ENCODE measurements at places on chromosomes 2 and 18.

DNA sequence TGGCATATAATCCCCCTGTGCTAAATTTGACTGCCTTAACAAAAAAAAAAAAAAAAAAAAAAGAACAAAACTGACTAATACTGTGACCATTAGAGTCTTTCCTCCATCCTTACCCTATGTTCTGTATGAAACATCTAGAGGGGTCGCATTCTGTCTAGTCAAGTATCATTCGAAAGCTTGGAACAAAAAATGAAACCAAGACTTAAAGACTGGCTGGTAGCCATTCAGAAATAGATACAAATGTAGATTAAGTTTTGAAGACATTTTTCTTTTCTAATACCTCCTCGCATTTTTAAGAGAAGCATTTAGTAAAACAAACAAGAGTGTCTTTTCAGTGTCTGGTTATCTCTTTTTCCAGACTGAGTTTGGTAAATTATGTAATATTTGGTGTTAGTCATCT is 66.7 kb downstream of the SPATS2L start:
- DNase-seq = no peak

GRCh38 chr2:74862020-74862964 is 28.4 kb downstream of the HK2 start:
- no peak for DNase-seq

DNA sequence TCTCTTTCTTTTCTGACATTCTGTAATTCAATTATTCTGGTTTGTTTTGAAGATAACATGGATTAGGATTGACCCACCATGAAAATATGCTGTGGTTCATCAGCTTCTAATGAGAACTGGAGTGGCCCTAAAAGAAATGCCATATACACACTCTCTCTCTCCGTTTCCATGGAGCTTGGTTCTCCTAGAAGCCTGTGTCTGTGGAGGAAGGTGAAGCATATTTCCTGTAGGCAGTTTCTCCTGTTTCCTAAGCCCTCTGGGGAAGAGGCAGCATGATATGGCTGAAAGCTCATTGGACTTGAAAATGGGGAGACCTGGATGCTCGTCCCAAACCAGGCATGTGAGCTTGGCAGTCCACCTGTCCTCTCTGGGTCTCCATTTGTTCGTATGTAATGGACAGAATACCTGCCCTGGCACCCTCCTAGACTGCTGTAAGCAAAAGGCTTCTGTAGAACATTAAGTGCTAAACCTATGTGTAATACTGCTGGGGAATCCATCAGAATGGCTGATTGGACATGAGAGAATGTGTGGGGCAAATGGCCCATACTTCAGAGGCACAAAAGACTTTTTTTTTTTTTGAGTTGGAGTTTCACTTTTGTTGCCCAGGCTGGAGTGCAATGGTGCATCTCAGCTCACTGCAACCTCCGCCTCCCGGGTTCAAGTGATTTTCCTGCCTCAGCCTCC is 75.3 kb upstream of the PPP1CB start:
- no peak for DNase-seq

DNA sequence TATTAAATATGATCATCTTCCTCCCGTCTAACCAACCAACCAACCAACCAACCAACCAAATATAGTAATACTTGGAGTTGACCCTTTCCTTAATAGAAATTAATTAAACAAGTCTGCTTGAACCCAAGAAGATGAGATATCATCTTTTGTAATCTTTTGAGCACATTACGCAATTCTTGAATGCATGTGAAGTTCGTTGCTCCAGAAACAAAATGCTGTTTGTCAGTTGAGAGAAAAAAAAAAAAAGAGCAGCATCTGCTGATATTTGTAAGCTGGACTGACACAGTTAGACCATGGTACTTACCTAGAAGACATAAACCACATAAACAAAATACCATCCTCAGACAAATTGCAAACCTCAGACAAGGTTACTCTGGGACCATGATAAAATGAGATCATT is 9.2 kb upstream of the SERPINB2 start:
- no peak for DNase-seq

DNA sequence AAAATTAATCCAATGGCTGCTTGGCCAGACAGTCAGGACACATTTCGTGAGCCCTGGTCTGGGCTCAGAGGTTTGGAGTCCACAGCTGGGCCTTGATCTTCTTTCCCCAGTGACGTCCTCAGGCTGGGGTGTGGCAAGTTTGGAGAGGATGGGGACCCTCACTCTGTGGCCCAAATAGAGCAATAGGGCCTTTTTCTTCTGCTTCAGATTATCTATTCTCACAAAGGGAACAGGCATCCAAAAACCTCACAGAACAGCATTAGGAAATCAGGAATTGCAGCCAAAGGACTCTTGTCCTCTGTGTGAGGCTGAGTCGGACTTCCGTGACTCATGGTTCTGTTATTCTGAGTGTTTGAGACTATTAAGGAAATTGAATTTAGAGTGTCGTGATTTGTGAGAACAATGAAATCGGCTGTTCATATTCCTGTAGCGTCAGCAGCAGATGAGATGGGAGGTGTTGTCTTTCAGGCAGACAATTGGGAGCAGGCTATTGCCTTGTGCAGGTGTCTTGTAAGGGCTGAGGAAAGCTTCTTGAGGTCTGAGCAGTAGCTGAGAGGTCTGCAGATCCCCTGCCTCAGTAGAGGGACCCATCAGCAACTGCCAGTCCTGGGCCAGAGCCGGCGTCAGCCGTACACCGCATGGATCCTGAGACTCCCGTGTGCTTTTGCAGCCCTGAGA is 113.8 kb downstream of the SH3RF3 start:
- DNase-seq = peak; percentile 70

- DNase-seq = no peak
Measured at GRCh38 chr2:201254081-201254730, 6.1 kb upstream of the CASP8 start.

- no peak for DNase-seq
Measured at GRCh38 chr2:210128961-210129360, 42.2 kb downstream of the KANSL1L start.

GRCh38 chr2:58299123-58299522 is 58.0 kb upstream of the FANCL start:
- DNase-seq = no peak

DNA sequence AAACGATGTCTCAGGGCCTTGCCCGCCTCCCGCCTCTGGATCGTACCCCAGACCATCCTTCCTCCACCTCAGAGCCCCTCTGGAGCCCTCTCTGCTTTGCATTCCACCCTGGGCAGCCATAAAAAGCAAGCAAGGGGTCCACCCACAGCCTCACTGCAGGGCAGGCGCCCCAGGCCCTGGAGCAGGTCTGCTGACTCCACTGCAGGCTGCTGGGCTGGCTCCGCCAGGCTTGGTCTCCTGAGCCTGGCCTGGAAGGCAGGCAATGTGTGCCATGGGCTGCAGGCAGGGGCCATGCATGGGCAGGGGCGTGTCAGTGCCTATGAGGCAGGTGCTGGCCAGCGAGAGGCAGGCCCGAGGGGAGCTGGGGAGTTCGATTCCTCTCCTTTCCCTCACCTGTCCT is 186.0 kb downstream of the ANKRD30B start:
- no peak for DNase-seq

DNA sequence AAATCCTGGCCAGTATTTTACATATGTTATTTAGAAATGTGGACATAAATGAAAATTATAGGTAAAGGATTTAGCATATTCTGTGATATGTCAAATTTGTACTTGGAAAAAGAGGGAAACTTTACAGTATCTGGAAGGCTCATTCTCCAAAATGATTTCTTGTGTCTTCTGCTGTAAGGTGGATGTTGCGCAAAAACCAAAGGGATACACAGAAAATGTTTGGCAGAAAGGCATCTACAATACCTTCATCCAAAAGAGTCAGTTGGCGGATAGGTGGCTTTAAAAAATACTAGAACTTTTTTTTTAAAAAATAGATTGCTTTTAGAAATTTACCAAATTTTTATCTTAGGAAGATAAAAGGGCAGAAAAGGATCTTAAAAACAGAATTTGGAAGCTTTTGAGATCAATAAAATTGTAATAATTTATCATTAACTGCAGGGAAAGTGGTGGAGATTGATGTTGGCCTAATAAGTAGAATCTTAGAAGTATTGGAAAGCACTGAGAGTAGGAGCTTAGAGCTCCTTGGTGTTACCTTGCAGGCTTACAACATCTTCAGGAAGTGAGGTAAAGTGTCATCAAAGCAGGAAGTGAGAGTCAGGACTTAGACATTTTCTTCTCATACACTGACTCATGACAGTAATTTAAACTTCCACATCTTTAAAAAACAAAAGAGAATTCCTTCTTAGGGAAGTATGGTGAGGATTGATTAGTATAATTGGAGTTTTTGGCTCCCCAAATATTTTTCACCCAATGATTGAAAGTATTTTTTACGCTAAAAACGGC is 2.1 kb downstream of the NABP1 start:
- DNase-seq = peak; percentile 77

- DNase-seq = no peak
Measured at GRCh38 chr2:103754530-103754929, 992.7 kb downstream of the TMEM182 start.

- no peak for DNase-seq
Measured at GRCh38 chr2:68316111-68316510, 3.6 kb downstream of the CNRIP1 start.

DNA sequence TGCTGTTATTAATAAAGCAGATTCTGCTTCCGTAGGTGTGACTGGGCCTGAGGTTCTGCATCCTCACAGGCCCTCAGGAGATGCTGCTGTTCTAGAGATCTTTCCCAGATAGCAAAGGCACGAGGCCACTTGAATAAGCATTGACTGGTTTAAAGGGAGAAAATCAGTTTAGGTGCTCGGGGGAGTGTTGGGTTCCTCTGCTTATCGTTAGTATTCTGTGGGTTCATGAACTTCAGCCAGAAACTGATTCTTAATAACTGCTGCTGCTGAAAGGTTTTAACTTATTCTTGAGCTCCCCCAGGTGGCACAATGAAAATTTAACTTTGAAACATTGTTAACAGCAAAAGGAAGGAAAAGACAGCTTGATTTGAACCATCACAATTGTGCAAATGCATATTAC is 56.9 kb downstream of the ITGA6 start:
- no peak for DNase-seq

GRCh38 chr2:11094021-11094810 is 61.1 kb upstream of the SLC66A3 start:
- no peak for DNase-seq

DNA sequence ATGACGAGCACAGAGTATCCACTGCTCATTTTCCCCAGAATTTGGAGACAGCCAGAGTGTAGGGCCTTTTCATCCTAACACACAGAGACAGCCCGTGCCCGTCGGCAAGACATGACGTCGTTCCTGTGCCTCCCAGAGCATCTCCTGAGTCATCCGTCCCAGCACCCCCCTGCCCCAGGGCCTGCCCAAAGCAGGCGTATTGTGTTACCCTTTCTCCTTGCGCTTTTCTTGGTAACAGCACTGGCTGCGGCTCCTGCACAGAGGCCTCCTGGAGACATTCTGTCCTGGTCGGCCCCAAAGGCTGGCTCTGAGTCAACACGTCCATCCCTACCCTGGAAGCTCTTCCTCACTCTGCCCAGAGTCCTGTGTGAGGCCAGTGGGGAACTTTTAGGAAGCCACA is 217.1 kb downstream of the KLHL29 start:
- DNase-seq = no peak

DNA sequence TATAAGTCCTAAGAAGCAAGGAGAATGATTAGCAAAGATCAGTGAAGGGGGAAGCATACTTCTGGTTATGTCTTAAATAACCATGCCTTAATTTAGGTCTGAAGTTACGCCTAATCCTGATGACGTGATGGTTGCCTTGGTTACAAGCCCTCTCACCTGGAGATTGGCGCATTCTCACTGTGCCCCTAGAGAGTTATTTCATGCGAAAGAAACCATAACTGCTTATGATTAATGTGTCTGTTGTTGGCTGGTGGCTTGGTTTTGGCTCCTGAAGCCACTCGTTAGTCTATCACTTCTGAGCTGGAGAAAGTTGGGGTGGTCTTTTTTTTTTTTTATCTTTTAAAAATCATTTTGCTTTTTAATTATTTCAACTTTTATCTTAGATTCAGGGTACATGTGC is 47.0 kb downstream of the TNFRSF11A start:
- no peak for DNase-seq

GRCh38 chr2:238978497-238978896 is 130.6 kb downstream of the TWIST2 start:
- DNase-seq = no peak

DNA sequence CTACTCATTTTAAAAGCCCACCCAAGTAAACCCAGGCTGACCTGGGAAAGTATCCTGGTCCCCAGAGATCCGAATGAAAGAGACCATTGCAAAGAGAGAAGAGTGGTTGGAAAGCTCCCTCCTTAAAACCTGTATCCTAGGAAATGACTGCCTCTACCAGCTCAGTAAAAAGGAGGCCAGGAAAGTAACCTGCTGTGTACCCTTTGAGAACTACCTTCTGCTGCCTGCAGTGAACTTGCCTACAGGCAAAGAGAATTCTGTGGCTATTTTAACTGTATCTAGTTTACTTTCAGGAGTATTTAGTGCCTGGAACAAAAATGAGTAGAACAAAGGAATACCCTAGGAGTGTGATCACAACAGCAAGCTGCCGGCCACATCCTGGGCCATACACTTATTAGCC is 641.7 kb upstream of the NRXN1 start:
- DNase-seq = no peak

DNA sequence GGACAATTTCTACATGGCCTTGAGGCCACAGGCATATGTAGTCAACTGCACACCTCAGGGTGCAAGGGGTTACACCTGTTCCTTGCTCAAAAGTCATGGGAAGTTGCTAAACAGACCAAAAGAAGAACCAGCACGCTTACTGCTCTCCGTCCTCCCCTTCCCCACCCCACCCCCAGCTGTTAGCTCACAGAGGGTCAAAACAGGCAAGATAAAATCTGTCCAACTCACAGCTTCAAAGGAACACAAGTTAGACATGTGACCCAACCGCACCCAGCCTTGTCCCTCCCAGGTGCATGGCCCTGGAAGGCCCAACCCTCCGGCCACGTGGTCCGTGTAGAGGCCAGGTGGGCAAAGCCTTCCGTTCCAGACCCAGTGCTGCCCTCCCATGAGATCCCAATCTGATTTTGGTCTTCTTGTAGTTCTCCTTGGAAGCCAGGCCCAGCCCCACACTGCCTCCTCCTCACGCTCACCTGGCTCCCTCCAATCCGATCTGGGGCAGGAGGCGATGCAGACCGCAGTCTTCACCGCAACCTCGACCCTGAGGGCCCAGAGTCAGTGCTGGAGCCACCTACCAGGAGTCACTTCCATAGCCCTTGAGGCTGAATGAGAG is 14.5 kb upstream of the ASPRV1 start:
- DNase-seq = no peak

DNA sequence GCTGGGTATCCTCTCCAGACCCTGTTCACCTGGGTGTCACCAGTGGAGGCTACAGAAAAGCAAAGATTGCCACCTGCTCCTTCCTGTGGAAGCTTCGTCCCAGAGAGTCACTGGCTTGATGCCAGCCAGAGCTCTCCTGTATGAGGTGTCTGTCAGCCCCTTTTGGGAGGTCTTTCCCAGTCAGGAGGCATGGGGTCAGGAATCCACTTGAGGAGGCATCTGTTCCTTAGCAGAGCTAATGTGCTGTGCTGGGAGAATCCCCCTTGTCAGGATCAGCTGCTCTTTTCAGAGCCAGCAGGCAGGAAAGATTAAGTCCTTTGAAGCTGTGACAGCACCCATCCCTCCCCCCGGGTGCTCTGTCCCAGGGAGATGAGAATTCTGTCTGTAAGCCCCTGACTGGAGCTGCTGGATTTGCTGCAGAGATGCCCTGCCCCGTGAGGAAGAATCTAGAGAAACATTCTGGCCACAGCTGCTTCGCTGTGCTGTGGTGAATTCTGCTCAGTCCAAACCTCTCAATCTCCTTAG is 121.8 kb downstream of the GPR39 start:
- no peak for DNase-seq

GRCh38 chr2:111134055-111134454 is 13.3 kb downstream of the BCL2L11 start:
- DNase-seq = no peak
